ENCODE measurements at places on chromosomes 1 and 21. TPM values are rescaled to one million over a fixed set of nuclear protein-coding genes. Genes with fewer than 3 reads are reported as not detected.

GRCh38 chr1:70863239-70863638 is 184.4 kb downstream of the PTGER3 start:
- no peak for DNase-seq

GRCh38 chr1:83791821-83792437 is 207.0 kb downstream of the TTLL7 start:
- no peak for DNase-seq

- no peak for DNase-seq
Observed at GRCh38 chr21:46500224-46500861, 41.7 kb downstream of the DIP2A start.

DNA sequence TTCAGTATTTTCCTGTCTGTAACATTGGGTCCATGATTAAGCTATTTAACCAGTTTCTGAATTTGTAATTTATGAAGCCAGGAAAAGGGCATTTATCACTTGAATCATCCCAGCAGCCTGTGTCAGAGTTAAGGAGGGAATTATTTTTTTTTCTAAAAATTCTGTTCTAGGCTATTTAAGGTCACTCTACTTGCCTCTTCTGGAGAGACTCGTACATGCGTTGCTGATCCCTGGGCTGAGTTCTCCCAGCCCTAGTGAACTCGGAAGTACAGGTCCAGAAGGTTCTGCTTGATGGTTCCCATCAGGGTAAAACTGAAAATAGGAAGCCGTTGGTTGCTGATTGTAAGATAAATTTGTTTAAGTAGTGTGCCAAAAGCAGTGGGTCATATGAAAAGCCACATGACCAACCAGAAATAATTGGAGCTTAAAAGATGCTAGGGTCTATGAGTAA is 90.7 kb downstream of the GPR88 start:
- no peak for DNase-seq

RHCE gene
- total RNA-seq: not detected

BARHL2 gene
- total RNA-seq: not detected

All from esophagus muscularis mucosa (tissue), 4 donors.